A549 treated with AZD2906 at 1 μM for 4 hours (cell line): ENCODE measurements at places on chromosomes 7 and 10. TPM values are rescaled to one million over a fixed set of nuclear protein-coding genes. Genes with fewer than 3 reads are reported as not detected.

Gene ARL3
- 13.4 to 14.8 TPM (median 13.8 TPM) in 5 replicates for total RNA-seq

Gene FAM25A
- not detected in 5 replicates for total RNA-seq

Gene ANKRD26
- total RNA-seq = 1.9 to 3.2 TPM (median 2.3 TPM) in 5 replicates

Gene ZNF680
- total RNA-seq = 1.5 to 2.8 TPM (median 2.1 TPM) in 5 replicates

Gene PLPP4
- 0.06 to 0.16 TPM (median 0.10 TPM) in 4 of 5 replicates, not detected in the other for total RNA-seq

Gene TMEM60
- 25.4 to 28.0 TPM (median 26.9 TPM) in 5 replicates for total RNA-seq

Gene LIPM
- total RNA-seq = not detected in 5 replicates

Gene GJD4
- not detected in 5 replicates for total RNA-seq

Gene ITGB8
- 1.1 to 1.5 TPM (median 1.3 TPM) in 5 replicates for total RNA-seq

Gene EZH2
- 19.0 to 21.6 TPM (median 19.3 TPM) in 5 replicates for total RNA-seq

Gene HGF
- total RNA-seq = 0.03 to 0.15 TPM (median 0.06 TPM) in 5 replicates

Gene TNRC18
- 34.4 to 49.5 TPM (median 40.8 TPM) in 5 replicates for total RNA-seq

Gene TUBAL3
- 0.23 to 0.31 TPM (median 0.31 TPM) in 5 replicates for total RNA-seq

Gene HOXA3
- 3.7 to 5.6 TPM (median 4.7 TPM) in 5 replicates for total RNA-seq

Gene FOXL3
- total RNA-seq = not detected in 5 replicates

Gene ATE1
- total RNA-seq = 15.7 to 25.1 TPM (median 18.5 TPM) in 5 replicates

Gene ACTL6B
- not detected in 5 replicates for total RNA-seq

Gene CFTR
- total RNA-seq = 0.03 TPM in 1 of 5 replicates, not detected in the others

Gene RBM20
- total RNA-seq = 3.3 to 4.3 TPM (median 3.8 TPM) in 5 replicates

Gene KIF5B
- total RNA-seq = 51.6 to 80.7 TPM (median 63.2 TPM) in 5 replicates

Gene STRIP2
- total RNA-seq = 4.5 to 6.9 TPM (median 6.0 TPM) in 5 replicates

Gene ZNF33B
- 4.1 to 5.6 TPM (median 5.3 TPM) in 5 replicates for total RNA-seq

Gene DOCK1
- total RNA-seq = 18.5 to 24.4 TPM (median 23.2 TPM) in 5 replicates

Gene CD36
- 0.07 to 0.20 TPM (median 0.09 TPM) in 4 of 5 replicates, not detected in the other for total RNA-seq
